ENCODE measurements at places on chromosomes 16 and 17.

GRCh38 chr16:22861580-22861979 is 47.6 kb downstream of the HS3ST2 start:
- DNase-seq, result no peak

DNA sequence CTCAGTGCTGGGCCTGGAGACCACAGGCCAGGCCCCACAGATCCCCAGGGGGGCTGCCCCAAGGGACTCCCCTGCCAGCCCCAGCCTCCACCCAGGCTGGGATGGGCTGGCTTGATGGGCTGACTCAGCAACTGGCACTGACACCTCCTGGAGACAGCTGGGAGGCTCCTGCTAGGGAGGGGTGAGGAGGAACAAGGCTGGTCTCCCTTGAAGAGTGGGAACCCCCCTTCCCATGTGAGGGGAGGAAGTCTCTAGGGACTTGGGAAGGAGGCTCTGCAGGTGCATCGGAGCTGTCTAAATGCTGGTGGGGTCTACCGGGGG is 10.4 kb downstream of the NHERF1 start:
- DNase-seq, result no peak

- DNase-seq, result no peak
These were observed 48.0 kb upstream of the RBFOX3 start for GRCh38 chr17:79658811-79659207.

DNA sequence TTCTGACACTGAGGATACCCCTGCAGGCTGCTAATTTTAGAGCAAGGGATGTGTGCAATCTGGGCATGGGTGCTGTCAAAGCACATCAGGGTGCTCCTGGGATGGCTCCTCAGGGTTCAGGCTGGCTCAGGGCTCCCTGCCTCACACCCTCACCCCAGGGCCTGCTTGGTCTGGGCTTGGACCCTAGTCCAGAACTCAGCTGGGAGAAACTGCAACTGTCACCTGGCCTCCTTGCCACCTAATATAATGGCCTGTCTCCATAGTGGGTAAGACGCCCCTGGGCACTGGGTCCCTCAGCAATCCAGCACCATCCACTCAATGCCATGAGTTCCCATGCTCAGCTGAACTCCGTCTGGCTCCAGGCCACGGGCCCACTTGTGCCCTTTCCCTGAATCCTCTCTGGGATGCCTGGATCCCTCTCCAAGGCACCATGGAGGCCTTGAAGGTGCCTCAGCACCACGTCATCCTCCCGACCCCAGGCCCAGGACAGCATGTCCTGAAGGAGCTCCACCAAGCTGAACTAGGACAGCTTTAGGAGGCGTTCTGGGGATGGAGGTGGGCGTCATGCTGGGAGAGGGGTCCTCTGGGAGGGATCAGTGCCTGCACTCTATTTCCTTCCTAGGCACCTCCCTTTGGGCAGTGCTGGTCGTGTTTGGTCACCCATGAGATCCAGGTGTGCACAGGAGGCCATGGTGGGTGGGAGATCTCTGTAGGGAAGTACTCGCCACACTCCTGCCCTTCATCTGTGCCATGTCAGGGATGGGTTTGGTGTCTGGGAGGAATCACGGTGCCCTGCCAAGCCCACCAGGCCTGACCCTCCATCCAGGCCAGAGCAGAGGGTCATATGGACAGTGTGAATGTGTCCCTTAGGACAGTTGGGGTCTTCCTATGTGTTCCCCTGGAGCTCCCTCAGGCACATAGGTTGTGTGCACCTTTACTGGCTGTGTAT is 1688.4 kb downstream of the TP53TG3F start:
- DNase-seq, result no peak

- no peak for DNase-seq
These were observed 11.6 kb downstream of the WIPF2 start for GRCh38 chr17:40230670-40231069.

GRCh38 chr17:32258383-32259140 is 7.1 kb upstream of the RHBDL3 start:
- DNase-seq, result no peak

- DNase-seq, result peak; percentile 46
These were observed 732 bp downstream of the ULK2 start for GRCh38 chr17:19867079-19867328.

GRCh38 chr16:740459-740763 is 386 bp downstream of the CIAO3 start:
- peak; percentile 57 for DNase-seq

DNA sequence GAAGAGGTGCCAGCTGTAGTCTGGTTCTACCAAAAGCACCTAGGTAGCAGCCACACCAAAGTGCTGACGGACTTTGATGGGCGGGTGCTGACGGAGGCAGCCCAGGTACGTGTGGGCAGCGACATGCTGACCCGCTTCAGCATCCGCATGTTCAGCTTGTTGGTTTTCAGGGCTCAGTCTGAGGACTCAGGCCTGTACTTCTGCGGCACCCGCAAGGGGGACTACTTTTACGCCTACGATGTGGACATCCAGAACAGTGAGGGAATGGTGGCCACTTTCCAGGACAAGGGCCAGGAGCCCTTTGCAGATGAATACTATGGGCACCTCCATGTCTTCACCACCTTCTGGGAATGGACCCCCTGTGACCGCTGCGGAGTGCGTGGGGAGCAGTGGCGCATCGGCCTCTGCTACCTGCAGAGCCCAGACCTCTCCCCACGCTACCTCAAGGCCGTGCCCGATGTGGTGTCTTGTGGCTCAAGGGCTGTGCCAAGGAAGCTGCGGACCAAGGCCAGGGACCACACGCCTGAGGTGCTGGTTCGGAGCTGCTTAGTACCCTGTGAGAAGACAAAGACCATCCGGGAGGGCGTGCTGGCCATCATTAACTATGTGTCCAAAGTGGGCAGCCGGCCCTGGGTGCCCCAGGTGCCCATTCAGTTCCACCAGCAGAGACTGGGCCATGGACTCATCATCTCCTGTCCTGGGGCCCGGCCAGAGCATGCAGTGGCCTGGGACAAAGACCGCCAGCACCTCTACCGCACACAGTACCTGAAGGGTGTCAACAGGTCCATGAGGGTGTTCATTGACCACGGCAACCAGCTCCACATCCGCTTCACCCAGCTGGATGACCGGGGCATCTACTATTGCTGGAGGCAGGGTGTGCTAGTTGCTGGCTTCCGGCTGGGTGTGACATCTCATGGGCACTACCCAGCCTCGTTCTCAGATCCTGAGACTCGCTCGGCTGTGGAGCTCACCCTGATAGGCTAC is 5.0 kb upstream of the EFTUD2 start:
- DNase-seq, result no peak

DNA sequence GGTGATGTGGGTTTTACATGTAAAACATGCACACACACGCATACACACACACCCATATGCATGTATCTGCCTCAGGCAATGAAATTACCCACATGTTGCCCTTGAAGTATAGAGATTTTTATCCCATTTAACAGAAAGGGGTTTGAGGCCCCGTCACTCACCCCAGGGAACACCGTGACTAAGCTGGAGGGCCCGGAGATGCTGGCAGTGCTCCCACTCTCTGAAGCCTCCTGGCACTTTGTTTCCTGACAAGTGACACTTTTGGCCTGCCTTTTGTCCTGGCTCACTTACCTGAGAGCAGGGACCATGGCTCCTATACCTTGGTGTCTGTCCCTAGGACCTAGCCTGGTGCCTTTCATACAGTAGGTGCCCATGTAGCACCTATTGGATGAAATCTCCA is 50.0 kb upstream of the TNRC6C start:
- no peak for DNase-seq

- DNase-seq, result no peak
These were observed 18.0 kb downstream of the HLF start for GRCh38 chr17:55282741-55283140.

GRCh38 chr17:17564896-17565295 is 26.6 kb downstream of the PEMT start:
- DNase-seq, result no peak

DNA sequence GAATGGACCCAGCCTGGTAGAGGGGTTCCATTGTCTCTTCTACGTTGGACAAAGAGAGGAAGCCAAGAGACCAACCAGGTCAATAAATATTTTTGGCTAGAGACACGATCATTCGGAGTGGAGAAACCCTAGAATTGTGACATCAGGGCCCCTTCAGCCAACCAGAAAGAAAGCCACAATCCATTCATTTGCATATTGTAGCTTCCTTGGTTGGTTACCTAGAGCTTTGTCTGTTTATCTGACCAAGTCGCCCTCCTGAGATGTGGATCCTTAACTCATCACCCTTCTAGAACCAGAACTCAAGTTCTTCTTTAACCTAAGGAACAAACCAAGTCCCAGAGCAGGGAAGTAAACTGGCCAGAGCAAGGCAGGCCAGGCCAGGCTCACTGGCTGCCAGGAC is at the start of gene CCDC182:
Gene CCDC182 (minus strand): TSS at position 58 of the 400 bp plus-strand sequence. CDS start 27 bp downstream, at position 31.
- DNase-seq, result no peak

DNA sequence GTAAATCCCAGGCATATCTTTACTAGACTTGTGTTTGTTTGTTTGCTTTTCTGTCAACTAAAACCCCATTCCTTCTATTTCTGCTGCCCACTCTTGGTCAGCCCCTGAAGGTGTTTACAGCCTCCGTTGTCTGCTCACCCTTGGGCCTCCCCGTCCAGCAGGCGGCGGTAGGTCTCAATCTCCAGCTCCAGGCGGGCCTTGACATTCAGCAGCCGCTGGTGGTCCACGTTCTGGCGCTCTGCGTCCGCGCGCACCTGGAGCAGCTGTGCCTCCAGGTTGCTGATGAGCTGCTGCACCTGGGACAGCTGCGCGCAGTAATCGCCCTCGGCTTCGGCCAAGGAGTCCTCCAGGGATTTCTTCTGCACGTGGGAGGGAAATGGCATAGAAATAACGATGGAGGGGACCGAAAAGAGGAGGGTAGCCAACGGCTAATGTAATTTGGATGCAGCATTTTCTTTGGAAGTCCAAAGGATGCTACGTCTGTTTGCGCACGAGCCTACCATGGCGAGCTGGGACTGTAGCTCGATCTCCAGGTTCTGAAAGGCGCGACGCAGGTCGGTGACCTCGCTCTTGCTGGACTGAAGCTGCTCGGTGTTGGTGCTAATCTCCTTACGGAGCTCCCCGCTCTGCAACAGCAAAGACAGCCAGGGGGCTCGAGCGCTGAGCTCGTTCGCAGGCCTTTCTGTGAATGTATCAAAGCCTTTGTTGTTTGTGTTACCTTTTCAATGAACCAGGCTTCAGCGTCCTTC is 3.9 kb downstream of the KRT12 start:
- DNase-seq, result no peak

GRCh38 chr17:34400301-34400931 is 37.4 kb upstream of the CCL1 start:
- DNase-seq, result no peak

DNA sequence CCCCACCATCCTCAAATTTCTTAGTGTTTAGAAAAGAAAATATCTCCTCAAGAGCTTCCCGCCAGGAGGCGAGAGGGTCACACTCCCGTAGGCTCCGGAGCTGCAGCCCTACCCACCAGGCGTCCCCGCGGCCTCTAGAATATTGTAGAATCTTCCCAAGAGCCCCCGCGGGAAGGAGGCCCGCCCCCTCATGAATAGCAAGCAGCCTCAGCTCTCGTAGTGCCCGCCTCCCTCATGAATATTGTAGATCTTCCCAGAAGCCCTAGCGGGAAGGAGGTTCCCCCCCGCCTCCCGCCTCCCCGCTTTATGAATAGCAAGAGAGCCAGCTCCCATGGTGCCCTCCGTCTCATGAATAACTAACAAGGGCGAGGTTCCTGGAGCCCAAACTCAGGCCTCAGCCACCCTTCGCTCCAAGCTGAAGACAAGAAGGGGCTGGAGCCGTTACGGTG is at the start of gene FBXO47:
Gene FBXO47 (minus strand): TSS at position 114 of the 449 bp plus-strand sequence. CDS start 4,378 bp downstream, outside the sequence.
- DNase-seq, result no peak

GRCh38 chr16:844638-845350 is 44.3 kb upstream of the GNG13 start:
- DNase-seq, result no peak

DNA sequence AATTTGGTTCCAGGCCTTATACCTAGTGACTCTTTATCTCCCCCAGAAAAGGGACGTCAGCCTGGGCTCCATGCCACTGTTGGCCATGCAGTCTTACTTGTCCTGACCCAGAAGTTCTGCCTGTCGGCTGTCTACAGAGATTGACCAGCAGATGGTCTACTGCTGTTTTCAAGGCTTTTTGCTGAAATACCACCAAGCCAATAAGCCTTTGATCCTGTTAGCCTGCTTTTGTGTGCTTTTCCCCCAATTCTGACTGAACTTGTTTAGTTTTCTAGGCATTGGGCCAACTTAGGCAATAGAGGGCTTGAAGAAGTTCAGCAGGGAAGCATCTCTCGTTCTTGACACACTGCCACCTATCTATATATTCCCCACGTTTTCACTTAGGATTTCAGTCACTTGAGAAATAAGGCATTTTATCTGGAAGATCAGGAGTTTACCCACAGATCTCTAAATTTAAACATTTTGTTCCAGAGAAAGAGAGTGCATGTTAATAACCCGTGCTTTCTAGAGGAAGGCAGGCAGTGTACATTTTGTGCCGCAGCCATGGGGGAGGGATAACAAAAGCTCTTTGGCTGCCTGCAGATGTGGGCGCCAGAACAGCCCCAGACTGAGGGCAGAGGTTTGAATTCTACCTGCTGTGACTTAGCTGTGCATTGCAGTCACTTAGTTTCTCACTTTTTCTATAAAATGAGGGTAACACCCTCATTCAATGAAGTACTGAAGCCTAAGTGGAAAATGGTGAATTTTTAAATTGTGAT is 12.3 kb upstream of the CARMIL2 start:
- no peak for DNase-seq

GRCh38 chr16:83338138-83338537 is 469.6 kb upstream of the HSBP1 start:
- DNase-seq, result no peak

GRCh38 chr17:79926605-79927135 is 87.4 kb upstream of the CBX4 start:
- no peak for DNase-seq

Data from GM12892 (cell line).